ENCODE measurements at places on chromosomes 12 and 14. TPM values are rescaled to one million over a fixed set of nuclear protein-coding genes. Genes with fewer than 3 reads are reported as not detected.

Gene DNAI7
- not detected for total RNA-seq

Gene ZBTB25
- total RNA-seq: 6.0 TPM

Gene SDS
- not detected for total RNA-seq

Gene CCDC196
- total RNA-seq: not detected

Gene ASB2
- total RNA-seq: under 0.01 TPM

Gene AMN1
- total RNA-seq: 17.7 TPM

Gene KLRG1
- not detected for total RNA-seq

Gene ANGEL1
- total RNA-seq: 11.7 TPM

Gene TRIM9
- total RNA-seq: not detected

Gene FAM222A
- total RNA-seq: 0.24 TPM

Gene SELPLG
- total RNA-seq: not detected

Gene TGFB3
- 0.48 TPM for total RNA-seq

Gene EAPP
- total RNA-seq: 36.1 TPM

Gene TAMALIN
- total RNA-seq: not detected

Gene CD163L1
- 1.4 TPM for total RNA-seq

Gene COX14
- total RNA-seq: 41.0 TPM

Gene FAM181A
- not detected for total RNA-seq

Gene KERA
- not detected for total RNA-seq

Gene IRF9
- total RNA-seq: 16.8 TPM

Gene CELA1
- not detected for total RNA-seq

Gene NOXRED1
- total RNA-seq: 0.72 TPM

Gene REP15
- 0.72 TPM for total RNA-seq

Gene SRGAP1
- total RNA-seq: 3.1 TPM

Gene HHIPL1
- total RNA-seq: 0.21 TPM

Gene SNAPC1
- 21.9 TPM for total RNA-seq

Gene SPTB
- not detected for total RNA-seq

Gene BATF
- 10.0 TPM for total RNA-seq

Measured in tracheal epithelial cell (primary cell).